ENCODE measurements at places on chromosomes 2 and 18. TPM values are rescaled to one million over a fixed set of nuclear protein-coding genes. Genes with fewer than 3 reads are reported as not detected.

GRCh38 chr2:208320686-208321085, 54.6 kb downstream of the PIKFYVE start:
- no peak for DNase-seq

The EFHD1 gene
- total RNA-seq = 1.1 TPM

DNA sequence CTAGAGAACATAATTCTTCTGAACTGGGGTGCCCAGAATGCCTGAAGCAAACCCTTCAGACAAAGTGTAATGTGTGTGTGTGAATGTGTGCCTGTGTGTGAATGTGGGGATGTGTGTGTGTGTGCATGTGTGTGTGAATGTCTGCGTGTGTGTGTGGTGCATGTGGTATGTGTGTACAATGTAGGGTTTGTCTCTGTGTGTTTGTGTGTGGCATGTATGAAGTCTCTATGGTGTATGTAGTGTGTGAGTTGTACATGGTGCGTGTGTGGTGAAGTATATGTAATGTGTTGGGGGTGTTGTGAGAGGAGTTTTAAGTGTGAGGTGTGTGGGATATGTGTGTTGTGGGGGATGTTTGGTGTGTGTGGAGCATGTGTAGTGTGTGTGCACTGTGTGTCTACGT, 129.3 kb upstream of the SOX11 start:
- DNase-seq = no peak

DNA sequence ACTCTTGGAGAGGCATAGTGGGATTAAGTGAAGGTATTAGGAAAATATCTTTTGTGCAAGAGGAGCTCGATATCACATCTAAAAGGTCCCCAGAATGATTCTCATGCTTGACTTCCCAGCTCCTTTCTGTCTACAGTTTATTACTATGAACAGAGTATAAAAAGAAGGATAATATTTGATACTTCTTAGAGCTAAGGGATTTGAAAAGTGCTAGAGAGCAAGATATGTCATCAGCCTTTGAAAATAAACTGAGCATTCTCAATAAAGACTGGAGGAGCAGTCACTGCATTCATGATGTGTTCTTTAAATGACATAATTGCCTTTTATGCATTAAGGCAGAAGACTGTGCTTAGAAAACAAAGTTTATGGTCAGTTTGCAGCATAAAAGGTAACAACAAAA, 543.2 kb upstream of the NRXN1 start:
- no peak for DNase-seq

- DNase-seq = no peak
These were observed 2.6 kb upstream of the RNF149 start for GRCh38 chr2:101310834-101311695.

The ANKRD30BL gene
- total RNA-seq = 27.9 TPM

DNA sequence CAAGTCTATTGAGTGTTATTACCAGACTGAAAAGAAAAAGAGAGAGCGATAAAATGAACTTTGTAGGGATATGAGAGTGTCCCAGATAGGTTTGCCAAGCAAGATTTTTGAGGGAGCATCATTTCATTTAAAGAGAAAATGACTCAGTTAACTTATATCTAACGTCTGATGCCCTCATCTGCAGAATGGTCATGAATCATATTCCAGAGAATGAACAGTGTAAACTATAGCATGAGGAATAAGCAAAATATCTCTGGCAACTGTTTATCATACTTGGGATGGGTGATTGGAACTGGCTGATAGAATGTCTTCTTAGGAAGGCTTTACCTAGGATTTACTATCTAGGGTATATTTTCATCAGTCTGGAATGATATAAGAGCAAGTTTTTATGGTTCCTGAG, 289.4 kb downstream of the CMPK2 start:
- no peak for DNase-seq
